ENCODE measurements at places on chromosomes 7 and 10.

- no peak for DNase-seq
These were observed 331.5 kb downstream of the PLXDC2 start for GRCh38 chr10:20147684-20148083.

DNA sequence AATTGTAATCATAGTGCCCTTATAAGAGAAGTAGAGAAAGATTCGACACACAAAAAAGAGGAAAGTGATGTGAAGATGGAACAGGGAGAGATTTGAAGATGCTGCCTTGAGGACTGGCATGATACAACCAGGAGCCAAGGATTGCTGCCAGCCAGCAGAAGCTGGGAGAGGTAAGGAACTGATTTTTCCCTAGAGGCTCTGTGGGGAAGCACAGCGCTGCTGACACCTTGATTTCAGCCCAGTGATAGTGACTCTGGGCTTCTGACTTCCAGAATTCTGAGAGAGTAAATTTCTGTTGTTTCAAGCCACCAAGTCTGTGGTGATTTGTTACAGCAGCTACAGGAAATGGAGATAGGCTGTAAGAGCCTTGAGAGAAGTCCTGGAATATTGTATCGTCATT lies 98.2 kb downstream of the RAB11FIP2 start:
- no peak for DNase-seq

GRCh38 chr10:16915300-16915699 lies 98.1 kb upstream of the RSU1 start:
- DNase-seq = no peak

GRCh38 chr7:115676080-115676479 lies 354.5 kb downstream of the TFEC start:
- no peak for DNase-seq

DNA sequence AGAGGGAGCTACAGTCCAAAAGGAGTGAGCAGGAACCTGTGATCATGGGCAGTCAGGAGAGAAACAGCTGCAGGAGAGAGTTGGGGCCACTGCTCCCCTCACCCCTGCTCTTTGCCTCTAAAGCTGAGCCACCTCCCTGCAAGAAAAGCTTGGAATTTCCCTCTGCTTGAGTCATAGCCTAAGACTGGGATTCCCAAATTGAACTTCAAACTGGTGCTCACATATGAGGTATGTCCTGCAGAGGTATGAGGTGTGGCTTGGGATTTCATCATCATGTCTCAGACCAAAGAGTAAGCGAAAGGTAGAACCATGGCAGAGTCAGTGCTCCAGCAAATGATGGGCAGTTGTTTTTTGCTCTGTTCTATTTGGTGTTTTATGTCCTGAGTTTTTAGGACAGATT lies 237.1 kb upstream of the NRP1 start:
- DNase-seq = no peak

DNA sequence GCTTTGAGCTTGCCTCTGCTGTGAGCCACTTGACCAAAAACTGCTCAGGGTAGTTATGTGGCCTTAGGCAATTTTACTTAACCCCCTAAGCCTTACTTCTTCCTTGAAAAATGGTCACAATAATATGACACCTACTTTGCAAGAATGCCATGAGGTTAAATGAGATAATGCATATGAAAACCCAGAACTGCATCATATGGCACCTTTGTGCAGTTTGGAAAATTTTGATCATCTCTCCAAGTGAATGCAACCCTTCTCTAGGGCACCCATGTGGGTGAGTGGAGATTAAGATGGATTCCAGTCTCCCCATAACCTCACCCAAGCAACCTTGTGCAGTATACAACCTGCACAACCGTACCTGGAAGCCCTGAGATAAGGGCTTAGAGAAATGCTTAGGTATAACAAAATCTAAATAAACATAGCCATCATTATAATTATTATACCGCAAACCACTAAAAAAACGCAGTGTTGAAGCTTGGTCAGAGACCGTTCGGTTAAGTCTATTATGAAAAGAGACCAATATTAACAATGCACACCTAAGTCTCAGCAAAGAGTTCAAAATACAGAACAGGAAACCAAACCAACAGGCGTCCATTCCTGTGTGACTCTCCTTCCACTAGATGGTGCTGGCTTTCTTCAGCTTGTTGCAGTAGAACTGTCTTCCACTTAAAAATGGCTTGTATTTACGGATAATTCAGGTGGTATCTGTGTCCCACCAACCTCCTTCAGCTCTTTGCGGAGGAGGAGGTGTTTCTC lies 21.0 kb upstream of the ASB15 start:
- DNase-seq = no peak

DNA sequence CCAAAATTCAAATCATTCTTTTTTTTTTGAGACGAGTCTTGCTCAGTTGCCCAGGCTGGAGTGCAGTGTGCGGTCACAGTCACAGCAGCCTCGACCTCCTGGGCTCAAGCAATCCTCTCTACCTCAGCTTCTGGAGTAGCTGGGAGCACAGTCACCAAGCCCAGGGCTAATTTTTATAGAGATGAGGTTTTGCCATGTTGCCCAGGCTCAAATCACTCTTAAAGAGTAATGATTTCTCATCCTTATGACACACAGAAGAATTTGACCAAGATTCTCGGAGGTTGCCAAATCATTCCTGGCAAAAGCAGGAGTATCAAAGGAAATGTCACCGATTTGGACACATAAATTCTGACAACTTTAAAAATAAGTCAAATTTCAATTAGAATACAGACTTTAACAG lies 39.1 kb downstream of the SIRT1 start:
- no peak for DNase-seq

- DNase-seq = no peak
These were observed 4.2 kb downstream of the CTBP2 start for GRCh38 chr10:125156196-125156595.
